ENCODE measurements at places on chromosomes 11 and 22.

GRCh38 chr22:46803936-46804335 is 41.5 kb downstream of the TBC1D22A start:
- DNase-seq: no peak

GRCh38 chr11:69566001-69566400 is 75.0 kb upstream of the CCND1 start:
- DNase-seq: no peak

DNA sequence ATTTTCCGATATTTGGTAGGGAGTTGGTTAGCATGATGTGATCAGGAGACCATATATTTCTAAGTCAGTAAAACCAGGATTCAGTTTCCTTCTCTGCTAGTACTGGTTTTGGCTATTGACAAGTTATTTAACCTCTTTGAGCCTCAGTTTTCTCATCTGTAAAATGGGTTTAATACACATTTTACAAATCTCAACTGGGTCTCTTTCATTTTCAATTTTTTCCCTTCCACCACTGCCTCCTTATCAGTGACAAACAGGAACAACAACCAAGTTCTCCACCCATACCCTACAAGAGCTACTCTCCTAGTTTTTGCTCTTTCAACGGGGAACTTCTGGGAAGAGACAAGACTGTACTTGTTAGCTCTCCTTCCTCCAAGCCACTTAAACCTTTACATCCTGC is 6.2 kb upstream of the APLP2 start:
- no peak for DNase-seq

DNA sequence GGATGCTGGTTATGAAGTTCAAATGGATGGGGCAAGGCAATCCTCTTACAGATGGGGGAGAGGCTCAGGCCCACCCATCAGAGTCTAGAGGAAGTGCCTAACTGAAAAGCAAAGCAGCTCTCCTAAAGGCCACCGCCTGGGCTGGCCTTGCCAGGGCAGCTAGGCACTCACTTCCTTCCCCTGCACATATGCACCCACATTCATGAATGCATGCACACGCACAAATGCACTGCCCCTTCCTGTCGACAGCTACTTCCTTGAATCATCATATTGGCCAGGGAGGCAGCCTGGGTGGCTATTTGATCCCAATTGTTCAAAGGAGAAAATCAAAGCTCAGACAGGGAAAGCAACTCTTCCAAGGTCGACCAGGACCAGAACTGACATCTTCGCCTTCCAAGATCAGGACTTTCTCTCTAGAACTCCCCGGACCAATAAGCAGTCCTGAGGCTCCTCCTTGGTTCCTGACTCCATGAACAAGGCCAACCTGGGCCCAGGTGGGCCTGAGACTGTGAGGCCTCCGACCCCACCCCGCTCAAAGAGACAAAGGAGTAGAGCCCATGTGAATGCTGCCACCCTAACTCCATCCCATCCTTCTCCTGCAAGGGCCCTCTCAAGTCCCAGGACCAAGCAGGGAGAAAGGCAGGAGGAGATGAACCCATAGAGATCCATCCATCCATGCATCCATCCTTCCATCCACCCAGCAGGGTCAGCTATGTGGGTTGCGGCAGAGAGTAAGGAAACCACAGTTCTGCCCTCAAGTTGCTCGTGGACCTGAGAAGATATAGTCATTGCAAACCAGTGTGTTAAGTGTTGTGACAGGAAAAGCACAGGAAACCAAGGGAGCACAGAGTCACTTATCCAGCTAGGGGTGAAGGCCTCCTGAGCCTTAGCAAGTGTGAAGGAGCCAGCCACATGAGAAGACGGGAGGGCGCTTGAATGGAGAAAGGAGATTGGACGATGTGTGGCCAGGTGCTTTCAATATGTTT is 35.4 kb upstream of the LMO1 start:
- DNase-seq: no peak

- no peak for DNase-seq
Measured at GRCh38 chr22:46460857-46461256, 76.6 kb downstream of the CELSR1 start.

DNA sequence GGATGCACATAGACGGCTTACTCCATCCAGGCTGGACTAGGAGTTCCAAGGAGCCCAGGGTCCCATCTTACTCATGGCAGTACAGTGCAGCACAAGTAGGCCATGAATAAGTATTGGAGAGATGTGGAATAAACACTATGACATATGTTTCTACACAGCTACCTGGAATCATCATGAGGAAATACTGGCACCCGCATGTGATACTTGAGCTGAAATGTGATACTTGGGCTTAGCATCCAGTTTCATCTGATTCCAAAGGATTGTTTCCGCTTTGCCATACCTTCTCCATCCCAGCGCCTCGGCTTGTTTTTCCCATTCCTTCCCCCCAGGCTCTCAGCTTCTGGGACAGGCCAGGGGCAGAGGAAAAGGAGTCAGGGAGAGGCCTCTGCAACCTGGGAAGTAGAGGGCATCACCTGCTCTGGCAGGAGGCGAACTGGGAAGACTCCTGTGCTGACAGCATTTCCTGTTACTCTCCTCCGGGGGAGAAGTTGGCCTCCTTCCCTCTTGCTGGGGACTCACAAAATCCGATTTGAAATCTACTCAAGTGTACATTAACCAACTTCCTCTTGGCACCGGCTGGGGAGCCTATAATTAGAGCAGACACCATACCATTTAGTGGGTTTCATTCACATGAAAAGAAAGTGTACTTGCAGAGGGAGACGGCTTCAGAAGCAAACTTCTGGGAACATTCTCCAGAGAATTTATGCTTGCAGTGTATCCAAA is 187.8 kb downstream of the MIAT start:
- DNase-seq: no peak

DNA sequence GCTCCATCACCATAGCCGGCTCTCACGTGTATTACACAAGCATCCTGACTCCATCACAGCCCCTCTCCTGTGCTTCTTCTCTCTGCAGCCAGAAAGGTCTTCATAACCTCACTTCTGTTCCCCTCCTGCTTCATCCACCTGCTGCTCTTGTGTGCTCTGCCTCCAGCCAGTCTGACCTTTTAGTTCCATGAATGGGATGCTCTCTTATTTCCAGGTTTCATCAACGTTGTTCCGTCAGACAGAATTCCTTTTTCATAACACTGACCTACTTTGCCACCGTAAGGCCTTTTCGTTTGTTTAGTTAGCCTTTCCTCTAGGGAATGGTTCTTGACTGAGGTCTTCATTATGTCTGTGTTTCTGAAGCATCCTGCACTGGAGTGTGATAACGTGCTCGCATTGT is 18.8 kb downstream of the GRAMD1B start:
- no peak for DNase-seq

Measured in left renal pelvis (tissue), 4 donors.